Stimulated activated CD4-positive, alpha-beta T cell treated with anti-CD3 and anti-CD28 coated beads, Interleukin-1b, Interleukin-23, amount 100 ng/mL, for 1 hour (primary cell): ENCODE measurements at places on chromosomes 1 and 21.

- no peak for DNase-seq
These were observed 97.0 kb downstream of the GIPC2 start for GRCh38 chr1:78142736-78143135.

GRCh38 chr1:60431593-60431992, 358.0 kb upstream of the C1orf87 start:
- DNase-seq: no peak

- DNase-seq: no peak
These were observed 543.0 kb upstream of the PLXNA2 start for GRCh38 chr1:208787219-208787618.

GRCh38 chr1:65759516-65759915, 33.2 kb upstream of the PDE4B start:
- DNase-seq: no peak

DNA sequence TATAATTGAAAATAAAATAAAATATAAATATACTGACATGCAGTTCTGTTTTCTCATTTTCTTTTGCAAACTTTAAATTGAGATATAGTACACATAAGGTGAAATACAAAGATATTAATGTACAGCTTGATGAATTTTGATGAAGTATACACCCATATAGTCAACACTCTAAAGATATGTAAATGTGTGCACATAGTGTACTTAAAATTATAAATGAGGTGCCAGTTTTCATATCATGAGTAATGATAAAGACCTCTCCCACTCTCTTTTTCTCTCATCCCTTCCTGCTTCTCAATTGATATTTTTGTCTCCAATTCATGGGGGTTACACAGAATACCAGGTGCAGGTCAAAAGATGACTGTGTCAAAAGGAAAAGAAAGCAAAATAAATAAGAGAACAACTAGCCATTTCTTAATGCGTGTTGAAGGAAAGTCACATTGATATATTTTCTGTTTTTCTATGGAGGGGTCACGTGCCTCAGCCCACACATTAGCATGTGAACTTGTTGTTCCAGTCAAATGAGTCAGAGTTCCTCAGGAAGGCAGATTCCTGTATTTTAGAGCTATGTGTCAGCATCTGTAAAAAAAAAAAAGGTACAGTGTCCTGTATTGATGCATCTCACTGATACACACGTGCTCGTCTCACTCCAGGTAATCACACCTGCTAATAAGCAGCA, 64.3 kb upstream of the HOOK1 start:
- DNase-seq: no peak

DNA sequence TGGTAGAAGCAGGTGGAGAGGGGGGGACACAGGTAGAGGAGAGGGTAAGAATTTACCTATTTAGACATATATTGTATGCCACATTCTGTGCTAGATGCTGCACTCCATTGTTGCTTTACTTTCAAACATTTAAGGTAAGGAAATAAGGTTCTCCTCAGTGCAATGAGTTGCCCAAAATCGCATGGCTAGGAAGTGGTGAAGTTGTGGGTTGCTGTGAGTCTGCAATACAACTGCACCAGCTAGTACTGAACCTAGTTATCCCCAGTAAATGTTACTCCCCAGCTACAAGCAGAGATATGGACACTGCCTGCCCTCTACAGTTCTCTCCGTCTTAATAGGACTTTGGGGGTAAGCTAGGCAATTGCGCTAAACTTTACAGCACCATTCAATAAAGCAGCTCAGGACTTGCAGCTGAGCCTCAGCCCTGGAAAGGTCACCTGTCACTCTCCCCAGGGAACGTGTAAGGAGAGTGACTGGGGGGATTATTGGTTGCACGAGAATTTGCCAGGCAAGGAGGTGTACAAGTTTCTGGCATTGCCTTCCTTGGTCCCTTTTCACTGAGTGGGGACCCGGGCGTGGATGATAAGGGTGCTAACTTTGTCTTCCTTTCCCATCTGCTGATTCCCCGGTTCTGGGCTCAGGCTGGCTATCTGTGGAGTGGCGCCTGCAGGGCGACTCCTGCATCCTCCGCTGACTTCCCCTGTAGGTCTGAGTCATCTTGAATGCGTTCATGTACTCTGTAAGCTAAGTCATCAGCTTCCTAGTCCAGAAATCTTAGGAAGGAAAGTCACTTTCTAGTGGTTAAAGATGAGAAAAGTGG, 71.3 kb upstream of the CNTN2 start:
- DNase-seq: no peak

DNA sequence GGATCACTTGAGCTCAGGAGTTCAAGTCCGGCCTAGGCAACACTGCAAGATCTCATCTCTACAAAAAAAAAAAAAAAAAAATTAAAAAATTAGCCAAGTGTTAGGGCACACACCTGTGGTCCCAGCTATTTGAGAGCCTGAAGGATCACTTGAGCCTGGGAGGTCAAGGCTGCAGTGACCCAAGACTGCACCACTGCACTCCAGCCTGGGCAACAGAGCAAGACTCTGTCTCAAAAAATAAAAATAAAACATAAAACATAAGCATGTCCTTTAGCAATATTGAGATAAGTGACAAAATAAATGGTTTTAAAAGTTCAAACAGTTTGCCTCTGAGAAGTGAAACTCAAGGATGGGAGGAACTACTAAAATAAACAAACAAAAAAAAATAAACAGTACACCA, 101.2 kb downstream of the RERE start:
- DNase-seq: no peak

- no peak for DNase-seq
These were observed 14.1 kb downstream of the DISP1 start for GRCh38 chr1:222828939-222829338.

DNA sequence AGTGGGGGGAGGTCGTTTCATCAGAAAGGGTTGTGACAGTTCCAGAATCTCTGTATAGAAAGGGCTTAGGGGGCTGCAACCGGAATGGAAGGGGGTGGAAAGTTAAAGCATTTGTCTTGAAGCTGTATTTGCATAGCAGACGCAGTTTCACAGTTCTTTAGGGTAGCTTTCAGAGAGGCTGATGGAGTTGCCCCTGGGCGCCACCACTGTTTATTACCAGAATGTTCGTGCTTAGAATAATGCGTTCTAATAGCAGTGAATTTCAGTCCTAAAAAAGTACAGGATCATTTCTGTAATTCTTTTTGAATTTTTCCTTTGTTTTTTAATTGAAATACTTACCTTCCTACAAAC, 1.3 kb downstream of the EXO1 start:
- no peak for DNase-seq

- no peak for DNase-seq
These were observed 18.0 kb upstream of the WDTC1 start for GRCh38 chr1:27216466-27216865.

DNA sequence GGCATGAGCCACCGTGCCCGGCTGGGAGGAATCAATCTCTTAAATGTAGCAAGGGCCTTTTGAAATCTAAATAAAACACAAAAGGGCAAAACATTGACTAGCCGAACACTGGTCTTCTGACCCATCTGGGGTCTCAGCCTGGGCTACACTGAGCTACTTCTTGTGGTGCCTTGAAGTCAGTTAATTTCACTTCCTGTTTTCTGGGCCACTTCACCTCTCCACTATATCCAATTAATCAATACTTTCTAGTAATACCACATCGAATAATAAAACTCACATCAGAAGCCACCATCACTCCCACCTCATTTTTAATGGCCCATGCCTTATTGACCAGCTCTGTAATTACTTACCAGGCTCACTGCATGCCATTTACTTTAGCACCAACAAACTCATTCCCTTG, 138.0 kb upstream of the SAMSN1 start:
- no peak for DNase-seq

DNA sequence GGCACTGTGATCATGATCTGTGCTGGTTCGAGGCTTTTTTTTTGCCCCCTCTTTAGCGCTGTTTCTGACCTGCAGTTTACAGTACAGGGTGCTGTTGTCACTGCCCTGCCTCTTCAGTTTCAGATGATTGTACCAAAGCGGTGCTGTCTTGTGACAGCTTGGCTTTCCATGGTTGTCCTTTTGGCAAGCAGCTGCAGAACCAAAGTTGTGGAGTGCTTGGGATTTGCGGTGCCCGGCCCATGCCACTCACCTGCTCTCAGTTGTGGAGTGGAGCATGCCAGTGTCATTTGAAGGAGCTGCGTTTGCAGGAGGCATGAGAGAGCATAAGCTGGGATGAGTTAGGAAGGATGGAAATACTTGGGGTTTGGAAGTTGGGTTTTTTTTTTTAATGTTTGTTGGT, 48.4 kb downstream of the DOP1B start:
- no peak for DNase-seq

DNA sequence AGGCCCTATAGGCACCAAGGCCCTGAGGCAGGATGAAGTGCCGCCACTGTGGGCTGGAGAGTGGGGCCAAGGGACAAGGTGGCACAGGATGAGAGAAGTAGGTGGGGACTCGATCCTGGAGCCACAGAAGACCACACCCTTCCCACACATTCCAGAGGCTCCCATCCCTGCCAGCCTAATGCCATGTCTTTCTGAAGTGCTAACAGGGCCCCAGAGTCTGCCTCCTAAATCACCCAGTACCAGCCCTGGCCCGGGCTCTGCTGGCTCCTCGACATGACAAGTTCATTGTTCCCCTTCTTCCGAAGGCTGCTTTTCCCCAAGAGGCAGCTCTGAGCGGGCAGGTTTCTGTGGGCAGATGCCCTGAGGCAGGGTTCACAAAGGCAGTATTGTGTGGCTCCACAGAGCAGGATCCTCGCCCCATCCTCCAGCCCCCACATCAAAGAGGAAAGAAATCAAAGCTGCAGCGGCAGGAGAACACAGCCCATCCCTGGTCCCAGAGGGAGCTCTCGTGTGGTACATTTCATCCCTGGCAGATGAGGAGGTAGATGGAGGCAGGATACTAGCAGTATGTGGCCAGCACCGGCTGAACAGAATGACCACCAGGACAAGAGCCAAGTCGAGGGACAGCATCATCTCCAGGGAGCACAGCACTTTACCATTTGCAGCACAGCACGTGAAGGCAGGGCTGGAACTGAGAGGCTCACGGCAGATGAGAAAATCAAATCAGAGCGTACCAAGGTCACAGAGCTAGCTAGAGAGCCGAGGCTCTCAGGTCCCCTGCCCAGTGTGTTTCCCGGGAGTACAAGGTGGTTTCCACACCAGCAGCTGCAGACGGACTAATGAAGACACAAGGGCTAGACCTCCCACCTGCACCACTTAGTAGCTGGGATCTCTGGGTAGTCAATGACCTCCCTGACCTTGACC, 64.8 kb downstream of the SYF2 start:
- no peak for DNase-seq

GRCh38 chr1:4055294-4055967, 155.4 kb upstream of the C1orf174 start:
- DNase-seq: no peak

DNA sequence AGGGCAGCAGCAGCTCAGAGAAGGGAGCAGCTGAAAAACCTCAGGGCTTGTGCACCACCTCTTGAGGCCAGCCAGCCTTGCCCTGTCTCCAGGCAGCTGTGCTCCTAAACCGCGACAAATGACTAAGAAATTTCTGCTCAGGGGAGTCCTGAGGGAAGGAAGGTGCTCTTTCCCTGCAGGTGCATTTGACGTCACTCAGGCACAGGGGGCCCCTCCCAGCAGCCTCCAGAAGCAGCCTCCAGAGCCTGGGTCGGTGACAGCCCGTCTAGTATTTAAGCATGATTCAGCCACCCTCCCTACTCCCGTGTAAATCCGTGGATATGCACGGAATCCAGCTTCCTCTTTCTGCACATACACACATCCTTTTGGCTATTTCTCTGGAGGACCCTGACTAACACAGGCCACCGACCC, 560.5 kb downstream of the KIF26B start:
- DNase-seq: no peak

GRCh38 chr1:200334661-200335256, 75.1 kb downstream of the ZNF281 start:
- DNase-seq: no peak

- DNase-seq: no peak
These were observed 14.2 kb upstream of the AGPAT3 start for GRCh38 chr21:43850728-43851295.
